NCI-H1417 (cell line): ENCODE measurements at places on chromosomes 2 and 18.

DNA sequence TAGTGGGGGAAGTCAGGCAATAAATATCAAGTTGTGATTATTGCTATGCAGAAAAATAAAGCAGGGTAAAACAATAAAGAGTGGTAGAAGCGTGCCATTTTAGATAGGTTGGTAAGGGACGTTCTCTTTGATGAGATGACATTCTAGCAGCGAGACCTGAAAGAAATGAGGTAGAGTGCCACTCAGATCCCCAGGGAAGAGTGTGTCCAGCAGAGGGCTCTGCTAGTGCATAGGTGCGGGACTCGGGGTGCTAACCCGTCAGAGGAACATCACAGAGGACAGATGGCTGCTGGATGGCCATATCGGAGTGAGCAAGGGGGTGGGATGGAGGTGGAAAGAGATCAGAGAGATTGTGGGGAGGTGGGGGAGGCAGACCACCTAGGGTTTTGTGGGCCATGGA lies 16.3 kb upstream of the GTF2A1L start:
- peak; percentile 62 for DNase-seq

- DNase-seq, result peak; percentile 11
Observed at GRCh38 chr2:109736177-109736827, 57.8 kb upstream of the RGPD5 start.

DNA sequence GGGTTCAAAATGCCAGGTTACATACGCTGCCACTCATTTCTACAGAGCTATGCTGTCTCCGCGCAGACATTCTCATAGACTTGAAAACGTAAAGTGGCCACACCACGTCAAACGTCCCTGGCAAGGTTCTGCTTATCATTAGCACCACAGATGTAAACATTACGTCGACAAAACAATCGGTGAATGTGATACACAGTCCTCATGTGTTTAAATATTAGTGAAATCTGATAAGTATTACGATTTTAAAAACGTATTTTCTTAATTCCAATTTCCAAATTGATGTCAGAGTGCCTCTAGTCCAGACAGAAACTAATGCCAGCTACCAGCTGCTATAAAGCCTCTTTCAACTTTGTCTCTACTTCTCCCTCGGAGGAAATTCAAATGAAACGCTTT lies 1.2 kb downstream of the STK17B start:
- DNase-seq, result peak; percentile 2

DNA sequence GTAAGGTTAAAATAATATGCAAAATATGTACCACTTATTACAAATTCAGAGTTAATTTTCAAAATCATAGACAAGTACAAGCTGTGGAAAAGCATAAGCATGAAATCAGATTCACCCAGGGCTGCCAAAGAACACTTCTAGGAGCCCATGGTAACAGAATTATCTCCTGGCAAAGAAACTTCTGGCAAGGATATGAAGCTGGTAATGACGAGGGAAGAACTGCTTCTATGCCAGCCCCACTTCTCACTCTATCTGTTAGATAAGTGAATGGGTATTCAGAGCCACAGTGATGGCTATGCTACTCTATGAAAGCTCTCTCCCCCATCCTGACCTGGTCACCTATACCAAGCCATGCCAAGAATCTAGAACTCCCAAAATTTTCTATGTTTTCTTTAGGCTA lies 36.9 kb upstream of the PDE1A start:
- DNase-seq, result no peak

DNA sequence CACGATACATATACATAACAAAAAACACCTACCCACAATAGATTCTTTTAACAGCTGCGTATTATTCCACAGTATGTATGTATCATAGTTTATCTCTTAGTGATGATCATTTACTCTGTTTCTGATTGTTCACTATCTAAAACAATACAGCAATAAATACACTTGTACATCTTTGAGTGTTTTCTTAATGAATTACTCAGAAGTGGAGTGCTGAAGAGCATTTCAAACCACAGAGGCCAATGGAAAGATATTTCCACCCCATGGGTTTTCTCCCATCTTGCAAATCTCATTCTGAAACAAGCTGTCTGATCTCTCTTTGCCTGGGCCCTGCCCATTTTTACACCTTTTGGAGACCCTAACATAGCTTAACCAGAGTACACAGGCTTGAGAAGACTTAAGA lies 113.8 kb upstream of the KLF7 start:
- DNase-seq, result no peak
